ENCODE measurements at places on chromosomes 6 and 20.

DNA sequence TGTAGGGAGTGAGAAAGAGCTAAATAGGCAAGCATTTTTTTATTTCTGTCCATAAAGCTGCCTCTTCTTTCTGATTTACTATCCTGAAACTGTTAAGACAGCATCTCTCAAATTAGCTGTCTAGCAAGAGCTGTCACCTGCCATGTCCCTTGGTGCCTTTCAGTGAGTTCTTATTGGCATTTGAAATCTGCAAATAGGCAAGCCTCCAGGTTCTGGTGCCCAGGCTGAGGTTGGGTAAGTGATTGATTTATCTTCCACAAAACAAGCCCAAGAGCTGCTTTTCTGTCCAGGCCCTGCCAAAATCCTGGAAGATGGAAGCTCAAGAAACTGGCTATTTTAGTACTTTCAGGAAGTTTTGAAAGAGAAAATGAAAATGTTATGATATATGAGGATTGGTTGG, 22.4 kb downstream of the MANEA start:
- DNase-seq, result no peak

DNA sequence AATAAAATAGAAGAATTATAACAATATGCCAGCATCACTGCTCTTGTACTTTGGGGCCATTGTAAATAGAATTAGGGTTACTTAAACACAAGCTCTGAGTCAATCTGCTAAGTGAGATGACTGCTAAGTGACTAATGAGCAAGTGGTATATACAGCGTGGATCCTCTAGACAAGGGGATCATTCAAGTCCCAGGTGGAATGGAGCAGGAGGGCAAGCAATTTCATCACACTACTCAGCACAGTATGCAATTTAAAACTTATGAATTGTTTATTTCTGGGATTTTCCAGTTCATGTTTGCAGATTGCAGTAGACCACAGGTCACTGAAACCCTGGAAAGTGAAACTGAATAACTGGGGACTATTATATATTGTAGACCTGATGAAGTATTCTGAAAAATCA, 235.3 kb downstream of the BTBD3 start:
- DNase-seq, result no peak

DNA sequence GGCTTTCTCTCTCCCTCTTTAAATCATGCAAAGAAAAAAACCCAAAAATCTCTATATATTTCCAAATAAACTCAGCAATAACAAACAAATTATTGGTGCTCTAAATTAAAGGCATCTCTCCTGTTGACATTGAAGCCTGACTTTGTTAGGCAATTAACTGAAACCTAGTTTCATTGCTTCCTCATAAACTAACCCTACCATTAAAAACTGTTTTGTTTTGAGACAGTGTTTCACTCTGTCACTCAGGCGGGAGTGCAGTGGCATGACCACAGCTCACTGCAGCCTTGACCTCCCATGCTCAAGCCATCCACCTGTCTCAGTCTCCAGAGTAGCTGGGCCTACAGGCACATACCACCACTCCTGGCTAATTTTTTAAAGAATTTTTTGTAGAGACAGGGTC, 34.9 kb downstream of the PIGU start:
- DNase-seq, result no peak

DNA sequence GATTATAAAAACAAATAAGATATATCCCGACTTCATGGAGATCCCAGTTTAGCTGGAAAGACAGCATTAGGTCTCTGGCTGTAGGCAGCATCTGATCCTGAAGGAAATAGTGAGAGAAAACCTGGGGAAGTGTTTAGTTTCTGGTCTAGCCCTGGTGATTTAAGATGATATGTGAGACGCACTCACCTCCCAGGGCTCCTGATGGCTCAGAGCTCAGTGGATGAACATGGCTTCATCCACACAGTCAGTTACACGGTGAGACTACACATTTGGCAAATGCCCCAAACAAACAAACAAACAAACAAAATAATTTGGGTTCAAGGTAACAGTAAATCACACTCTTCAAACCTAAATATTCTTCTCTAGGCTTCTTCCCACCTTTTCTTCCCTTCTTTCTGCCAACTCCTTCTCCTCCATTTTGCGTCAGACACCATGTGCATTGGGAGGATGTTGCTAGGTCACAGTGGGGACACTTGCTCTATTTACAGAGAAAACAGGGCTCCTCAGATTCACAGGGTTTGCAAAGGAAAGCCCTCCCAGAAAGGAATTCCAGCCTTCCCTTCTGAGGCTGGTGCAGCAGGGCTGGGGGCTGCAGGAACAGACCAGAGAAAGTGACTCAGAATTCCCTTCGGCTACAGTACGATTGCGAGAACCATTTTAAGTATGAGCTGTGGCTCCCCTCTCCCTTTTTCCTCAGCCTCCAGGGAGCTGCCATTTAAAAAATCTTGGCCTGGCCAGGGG, 59.6 kb upstream of the SALL4 start:
- no peak for DNase-seq

- DNase-seq, result peak; percentile 77
Measured at GRCh38 chr6:14622085-14622484, 504.5 kb downstream of the CD83 start.
